ENCODE measurements at places on chromosomes 2 and 18.

DNA sequence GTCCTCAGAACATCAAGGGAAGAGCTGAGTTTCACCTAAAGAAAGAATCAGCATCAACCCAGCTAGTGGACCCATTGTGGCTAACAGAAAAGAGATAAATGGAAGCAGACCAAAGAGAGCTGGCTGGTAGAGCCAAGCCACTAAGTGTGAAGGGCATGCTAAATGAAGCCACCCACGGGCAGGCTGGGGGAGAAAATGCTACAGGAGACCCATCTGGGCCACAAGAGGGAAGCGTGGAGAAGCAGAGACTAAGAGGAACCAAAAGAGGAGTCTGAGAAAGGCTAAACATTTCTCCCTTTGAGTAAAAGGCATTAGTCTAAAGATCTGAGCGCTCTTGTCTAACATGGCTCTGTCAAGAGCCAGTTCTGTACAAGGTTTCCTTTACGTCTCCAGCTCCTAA lies 15.8 kb downstream of the CWC22 start:
- DNase-seq, result no peak

- no peak for DNase-seq
Observed at GRCh38 chr2:8438476-8438875, 243.4 kb upstream of the ID2 start.

DNA sequence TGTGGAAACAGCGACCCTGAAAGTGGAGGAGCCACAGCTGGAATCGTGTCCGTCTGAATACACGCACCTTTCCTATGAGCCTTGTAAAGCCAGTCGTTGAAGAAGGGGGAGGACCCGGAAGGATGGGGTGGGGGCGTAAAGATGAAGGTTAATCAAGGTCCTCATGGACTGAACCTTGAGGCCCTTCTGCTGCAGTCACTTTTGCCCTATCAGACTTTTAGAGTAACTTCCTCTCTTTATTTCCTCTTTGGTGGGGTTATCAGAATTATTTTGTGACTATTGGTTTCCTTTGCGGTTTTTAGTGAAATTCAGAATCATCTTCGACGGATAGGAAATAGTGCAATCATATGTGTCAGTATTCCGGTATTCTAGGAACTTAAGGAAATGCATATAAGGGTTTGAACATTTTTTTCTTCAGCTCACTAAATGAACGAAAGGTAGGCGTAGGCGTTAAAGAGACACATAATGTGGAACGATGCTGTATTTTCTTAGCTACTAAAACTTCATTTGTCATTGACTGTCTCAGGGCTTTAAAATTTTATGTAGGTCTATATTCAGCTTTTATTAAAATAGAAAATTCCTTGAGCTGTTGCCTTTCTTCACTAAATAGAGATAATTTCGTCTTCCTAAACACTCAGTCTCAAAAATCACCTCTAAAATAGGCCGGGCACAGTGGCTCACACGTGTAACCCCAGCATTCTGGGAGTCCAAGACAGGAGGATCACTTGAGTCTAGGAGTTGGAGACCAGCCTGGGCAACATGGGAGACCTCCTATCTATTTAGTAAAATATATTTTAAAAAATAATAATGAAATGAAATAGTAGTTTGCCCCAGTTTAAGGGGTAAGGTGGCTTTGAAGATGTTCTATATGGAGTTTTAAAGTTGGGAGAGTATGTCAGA lies 1.4 kb upstream of the YES1 start:
- DNase-seq, result no peak

- DNase-seq, result no peak
Observed at GRCh38 chr2:88398180-88398579, 54.3 kb downstream of the FOXI3 start.

GRCh38 chr2:124501575-124502152 lies 476.6 kb downstream of the CNTNAP5 start:
- DNase-seq, result no peak

DNA sequence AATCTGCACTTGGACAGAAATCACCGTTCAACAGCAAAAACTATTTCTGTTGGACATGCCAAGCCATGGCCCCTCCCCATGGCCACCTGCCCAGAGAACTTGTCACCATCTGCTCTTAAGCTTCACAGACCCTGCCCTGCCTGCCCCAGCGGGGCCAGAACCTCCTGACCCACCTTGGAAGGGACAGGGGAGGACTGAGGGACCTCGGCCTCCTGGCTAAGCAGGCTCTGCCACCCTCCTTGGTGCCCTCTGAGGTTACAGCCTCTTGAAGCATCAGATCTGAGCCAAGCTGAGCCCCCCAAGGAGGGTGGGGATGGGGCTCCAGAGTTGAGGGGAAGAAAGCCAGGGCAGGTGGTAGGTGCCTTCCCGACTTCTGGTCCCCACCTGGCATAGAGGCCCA lies 6.5 kb downstream of the TEX261 start:
- no peak for DNase-seq

DNA sequence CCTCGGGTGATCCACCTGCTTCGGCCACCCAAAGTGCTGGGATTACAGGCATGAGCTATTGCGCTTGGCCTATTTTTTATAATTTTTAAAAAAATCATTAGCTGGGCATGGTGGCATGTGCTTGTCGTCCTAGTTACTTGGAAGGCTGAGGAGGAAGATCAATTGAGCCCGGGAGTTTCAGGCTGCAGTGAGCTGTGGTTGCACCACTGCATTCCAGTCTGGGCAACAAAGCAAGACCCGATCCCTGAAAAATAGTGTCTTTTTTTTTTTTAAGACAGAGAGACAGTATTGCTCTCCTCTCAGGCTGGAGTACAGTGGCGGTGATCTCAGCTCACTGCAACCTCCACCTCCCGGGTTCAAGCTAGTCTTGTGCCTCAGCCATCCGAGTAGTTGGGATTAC lies 4.8 kb downstream of the SSB start:
- DNase-seq, result no peak

GRCh38 chr2:111912547-111912946 lies 14.1 kb downstream of the MERTK start:
- DNase-seq, result no peak

GRCh38 chr18:32530947-32531651 lies 60.4 kb upstream of the GAREM1 start:
- DNase-seq, result no peak

GRCh38 chr2:19435815-19436214 lies 77.4 kb upstream of the OSR1 start:
- DNase-seq, result no peak

All from NCI-H2081 (cell line).